A549 treated with AZD2906 at 1 μM for 4 hours (cell line): ENCODE measurements at places on chromosomes 11 and 22. TPM values are rescaled to one million over a fixed set of nuclear protein-coding genes. Genes with fewer than 3 reads are reported as not detected.

The TRPM5 gene
- not detected in 5 replicates for total RNA-seq

The TYR gene
- not detected in 5 replicates for total RNA-seq

The NAGA gene
- 6.1 to 7.2 TPM (median 7.2 TPM) in 5 replicates for total RNA-seq

The SLC16A8 gene
- not detected in 5 replicates for total RNA-seq

The KIF18A gene
- 11.7 to 17.6 TPM (median 13.3 TPM) in 5 replicates for total RNA-seq

The MYO7A gene
- total RNA-seq = 1.2 to 1.4 TPM (median 1.2 TPM) in 5 replicates

The ZC3H12C gene
- total RNA-seq = 6.6 to 10.1 TPM (median 9.0 TPM) in 5 replicates

The CENPM gene
- total RNA-seq = 27.0 to 40.5 TPM (median 35.9 TPM) in 5 replicates

The TTLL12 gene
- total RNA-seq = 21.8 to 27.3 TPM (median 25.6 TPM) in 5 replicates

The SYTL2 gene
- total RNA-seq = 6.5 to 15.9 TPM (median 7.0 TPM) in 5 replicates

The ACRV1 gene
- 0.12 TPM in 1 of 5 replicates, not detected in the others for total RNA-seq

The VWCE gene
- 0.46 to 0.85 TPM (median 0.49 TPM) in 5 replicates for total RNA-seq

The C11orf65 gene
- total RNA-seq = 0.19 to 0.50 TPM (median 0.22 TPM) in 4 of 5 replicates, not detected in the other
